Fibroblast of skin of left quadriceps (primary cell): ENCODE measurements at places on chromosomes 6 and 20.

GRCh38 chr6:563863-564262 is 93.0 kb downstream of the HUS1B start:
- DNase-seq, result no peak

GRCh38 chr20:44958276-44958675 is 1.9 kb downstream of the TOMM34 start:
- no peak for DNase-seq

DNA sequence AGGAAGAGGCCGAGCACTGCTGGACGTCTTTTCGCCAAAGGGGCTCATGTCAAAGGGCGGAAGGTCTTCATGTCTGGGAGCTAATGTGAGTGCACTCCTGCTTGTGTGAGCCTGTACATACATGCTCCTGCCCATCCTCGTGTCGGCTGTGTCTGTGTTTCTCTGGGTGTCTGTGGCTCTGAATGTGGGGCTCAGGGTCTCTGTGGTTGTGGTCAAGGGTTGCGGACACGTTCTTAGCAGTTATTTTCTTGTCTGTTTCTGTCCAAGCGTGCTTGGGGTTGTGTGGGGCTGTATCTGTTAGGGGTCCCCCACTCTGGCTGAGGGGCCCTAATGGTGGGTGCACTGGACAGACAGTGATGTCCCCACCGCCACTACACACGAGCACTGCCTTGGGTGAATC is 2.9 kb downstream of the AVP start:
- DNase-seq, result no peak

- no peak for DNase-seq
Measured at GRCh38 chr6:134622382-134623173, 304.7 kb upstream of the SGK1 start.

DNA sequence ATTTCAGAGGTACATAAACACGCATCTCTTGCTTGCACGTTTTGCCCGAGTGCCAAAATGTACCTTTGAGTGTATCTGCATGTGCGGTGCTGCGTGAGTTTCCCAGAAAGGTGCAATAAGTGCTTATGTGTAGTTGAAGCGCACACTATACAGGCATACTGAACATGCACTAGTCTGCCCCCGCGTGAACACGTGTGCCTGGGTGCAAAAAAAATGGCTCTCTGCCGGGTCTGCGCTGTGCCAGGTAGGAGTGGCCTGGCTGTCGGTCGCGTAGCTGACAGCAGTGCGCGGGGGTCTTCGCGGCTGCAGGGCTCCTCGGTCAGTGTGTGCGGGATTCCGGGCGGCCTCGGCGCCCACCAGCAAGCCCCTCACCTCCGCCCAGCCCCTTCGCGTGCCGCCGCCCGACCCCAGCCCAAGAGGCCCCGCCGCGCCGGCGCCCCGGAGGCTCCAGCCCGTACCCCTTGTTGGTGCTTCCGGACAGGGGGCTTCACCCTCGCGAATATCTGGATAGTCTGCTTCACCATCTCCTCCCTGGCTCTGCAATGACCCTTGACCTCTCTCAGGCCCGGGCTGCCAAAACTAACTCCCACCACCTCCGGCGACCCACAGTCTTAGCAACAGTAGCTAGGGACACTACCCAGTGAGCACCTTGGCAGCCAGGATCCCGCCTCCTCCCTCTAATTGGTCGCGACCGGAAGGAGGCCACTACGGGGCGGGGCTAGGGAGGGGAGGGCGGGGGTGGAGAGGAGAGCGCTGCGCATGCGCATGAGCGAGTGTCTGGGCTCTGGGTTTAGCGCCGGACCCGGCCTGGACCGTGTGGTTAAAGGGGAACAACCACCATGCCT is at the start of gene KIF6:
Gene KIF6, minus strand, starts transcription at position 622 of the 845 bp plus-strand sequence. Its CDS starts 98 bp downstream, at position 524.
- DNase-seq, result peak; percentile 76

DNA sequence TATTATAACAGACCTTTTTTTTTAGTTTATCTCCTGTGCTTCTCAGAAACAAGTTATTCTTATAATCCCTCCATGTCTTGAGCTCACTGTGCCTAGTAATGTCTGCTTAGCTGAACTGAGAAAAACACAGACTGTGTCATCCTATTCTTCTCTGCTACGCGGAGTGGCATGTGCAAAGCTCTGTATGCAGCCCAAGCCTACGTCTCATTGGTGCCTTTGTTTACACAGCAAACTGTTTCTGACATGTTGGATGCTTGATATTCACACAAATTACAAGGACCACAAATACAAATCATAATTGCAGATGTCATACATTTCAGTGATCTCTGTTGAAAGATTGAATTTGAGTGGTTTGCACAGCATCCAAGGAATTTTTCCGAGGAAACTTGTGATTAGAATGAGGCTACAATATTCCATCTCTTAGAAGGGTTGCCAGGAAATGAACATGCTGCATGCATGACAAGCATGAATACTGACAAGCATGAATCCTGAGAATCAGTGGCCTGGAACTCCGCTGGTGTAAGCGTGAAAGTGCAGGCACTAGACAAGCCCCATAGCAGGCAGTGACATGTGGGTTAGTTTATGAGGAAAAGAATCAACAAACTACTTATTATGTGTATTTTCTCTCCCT is 128.4 kb upstream of the SGK1 start:
- peak; percentile 75 for DNase-seq

- DNase-seq, result peak; percentile 17
Measured at GRCh38 chr6:34055223-34055933, 90.5 kb downstream of the GRM4 start.

DNA sequence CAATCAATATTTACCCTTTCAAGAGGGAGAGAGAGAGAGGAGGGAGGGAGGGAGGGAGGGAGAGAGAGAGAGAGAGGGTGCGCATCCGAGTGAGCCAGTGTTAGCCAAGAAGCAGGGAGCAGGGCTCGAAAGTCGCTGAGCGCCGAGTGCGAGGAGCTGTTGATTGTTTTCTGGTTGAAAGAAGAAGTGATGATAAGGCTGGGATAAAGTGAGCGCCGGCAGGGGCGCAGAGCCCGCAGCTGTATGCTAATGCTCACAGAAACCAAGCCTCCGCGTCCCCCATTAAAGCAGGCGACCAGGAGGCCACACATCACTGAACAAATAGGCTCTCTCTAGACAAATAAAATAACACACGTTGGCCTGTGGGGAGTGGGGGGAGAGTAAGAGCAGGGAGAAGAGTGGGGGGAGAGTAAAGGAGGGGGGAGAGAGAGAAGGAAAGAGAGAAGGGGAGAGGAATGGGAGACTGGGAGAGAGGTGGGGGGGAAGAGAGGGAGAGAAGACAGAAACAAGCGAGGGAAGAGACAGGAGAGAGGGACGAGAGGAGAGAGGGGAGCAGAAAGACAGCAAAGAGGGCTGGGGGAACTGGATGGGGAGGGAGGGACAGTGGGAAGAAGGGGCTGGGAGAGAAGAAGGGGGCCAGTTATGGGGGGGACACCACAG is 5.0 kb upstream of the INSM1 start:
- no peak for DNase-seq

DNA sequence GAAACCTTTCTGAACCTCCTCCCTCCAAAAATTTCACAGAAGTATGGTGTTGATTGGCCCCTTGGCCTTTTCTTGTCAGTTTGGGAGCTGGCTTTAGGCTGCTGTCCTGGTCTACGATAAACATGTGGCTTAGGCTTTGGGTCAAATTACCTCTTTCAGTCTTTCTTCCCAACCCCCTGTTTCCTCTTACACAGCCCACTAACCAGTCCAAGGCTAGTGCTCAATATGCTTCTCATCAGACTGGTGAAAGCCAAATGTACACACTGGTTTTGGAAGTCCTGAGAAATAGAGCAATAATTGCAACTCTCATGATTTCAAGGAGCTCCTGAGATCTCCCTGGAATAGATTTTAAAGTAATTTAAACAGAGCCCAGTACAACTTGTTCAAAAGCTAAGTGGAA is 933.7 kb upstream of the GJE1 start:
- peak; percentile 63 for DNase-seq

DNA sequence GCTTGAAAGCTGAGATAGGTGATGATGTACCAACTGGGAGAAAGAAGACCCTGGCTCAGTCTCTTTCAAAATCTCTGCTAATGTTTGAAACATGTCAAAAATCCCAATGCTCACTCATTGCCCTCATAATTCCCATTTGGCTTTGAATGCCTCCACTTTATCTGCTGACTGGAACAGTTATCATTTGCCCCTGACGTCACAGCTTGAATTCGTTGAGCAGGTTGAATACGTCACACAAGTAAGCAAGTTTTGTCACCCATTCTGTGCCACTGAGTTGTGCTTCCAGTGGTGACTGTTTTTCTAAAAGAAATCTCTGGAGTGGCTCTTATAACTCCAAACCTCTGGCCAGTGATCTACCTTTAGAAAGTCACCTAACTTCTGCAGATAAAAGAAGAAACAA is 991.4 kb downstream of the EYS start:
- no peak for DNase-seq

- DNase-seq, result no peak
Measured at GRCh38 chr20:55784036-55784435, 221.3 kb downstream of the CBLN4 start.

GRCh38 chr6:117494283-117494682 is 11.8 kb downstream of the DCBLD1 start:
- no peak for DNase-seq

- DNase-seq, result no peak
Measured at GRCh38 chr6:19083801-19084200, 696.7 kb downstream of the RNF144B start.

DNA sequence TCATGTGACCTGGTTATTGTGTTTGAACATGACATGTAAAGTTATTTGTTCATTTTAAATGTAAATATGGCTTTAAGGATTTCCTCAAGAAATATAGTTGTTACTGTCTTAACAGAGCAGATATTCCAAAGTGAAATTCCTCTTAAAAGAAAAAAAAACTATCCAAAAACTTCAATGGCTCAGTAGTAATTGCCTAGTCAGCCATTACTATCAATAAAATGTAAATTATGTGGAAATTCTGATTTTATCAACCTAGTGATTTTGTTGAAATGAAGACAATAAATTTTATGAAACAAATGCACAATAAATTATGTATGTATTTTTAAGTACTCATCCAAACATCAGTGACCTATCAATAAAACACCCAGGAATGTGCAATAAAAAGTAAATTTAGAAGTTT is 463.3 kb downstream of the TENT5A start:
- DNase-seq, result no peak

- no peak for DNase-seq
Measured at GRCh38 chr6:143000811-143001210, 55.8 kb upstream of the HIVEP2 start.

DNA sequence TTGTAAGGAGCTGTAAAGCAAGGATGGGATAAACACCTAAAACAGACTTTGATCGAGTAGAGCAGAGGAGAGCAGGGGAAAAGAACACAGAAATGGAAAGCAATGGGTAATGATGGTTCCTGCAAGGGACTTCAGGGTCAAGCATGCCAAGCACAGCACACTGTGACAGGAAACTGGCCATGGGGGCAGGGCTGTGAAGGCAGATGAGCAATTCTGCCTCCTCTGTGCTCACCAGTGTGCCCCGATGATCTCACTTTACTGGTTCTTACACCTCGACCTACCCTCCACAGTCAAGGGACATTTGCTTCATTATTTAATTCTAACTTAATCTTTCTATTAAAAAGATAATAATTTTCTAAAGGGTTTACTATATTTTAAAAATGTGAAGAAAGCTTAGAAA is 21.6 kb upstream of the MYB start:
- no peak for DNase-seq

- DNase-seq, result no peak
Measured at GRCh38 chr6:117496383-117496990, 14.0 kb downstream of the DCBLD1 start.

DNA sequence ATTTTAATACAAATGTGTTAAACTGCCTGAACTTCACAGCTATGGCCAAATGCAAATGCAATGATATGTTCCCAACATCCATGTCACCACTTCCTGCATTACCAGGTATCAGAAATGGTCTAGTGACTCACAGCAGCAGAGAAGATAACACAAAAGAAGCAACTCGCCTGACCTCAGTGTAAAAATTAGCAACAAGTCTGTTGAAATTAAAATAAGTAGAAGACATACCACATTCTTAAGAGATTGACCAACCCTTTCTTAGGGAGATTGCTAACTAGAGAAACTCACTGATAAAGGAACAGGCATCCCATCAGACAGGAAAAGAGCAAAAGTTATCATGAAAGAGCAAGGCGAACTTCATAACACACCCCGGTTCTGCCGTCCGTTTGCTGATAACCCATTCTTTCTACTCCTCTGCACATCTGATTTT is 45.1 kb downstream of the RNASET2 start:
- no peak for DNase-seq

- no peak for DNase-seq
Measured at GRCh38 chr6:90139272-90139817, 157.3 kb downstream of the BACH2 start.

DNA sequence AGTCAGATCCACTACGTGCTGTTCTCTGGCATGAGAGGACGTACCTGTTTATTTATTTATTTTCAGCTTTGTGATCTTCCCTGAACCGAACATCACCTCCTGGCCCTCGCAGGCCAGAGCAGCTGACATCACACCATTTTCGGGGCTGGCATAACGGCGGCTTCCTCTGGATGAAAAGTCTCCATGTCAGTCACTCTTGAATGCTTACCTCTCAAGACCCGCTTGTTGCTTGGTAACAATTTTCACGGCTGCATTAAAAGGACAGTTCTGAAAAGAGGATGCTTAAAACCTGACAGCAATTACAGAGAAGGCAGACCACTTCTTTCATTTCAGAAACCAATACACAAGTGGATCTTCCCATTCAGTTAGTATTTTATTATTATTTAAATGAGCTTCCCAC is 159.8 kb upstream of the CDH4 start:
- no peak for DNase-seq

GRCh38 chr6:3631877-3632276 is 119.6 kb downstream of the PXDC1 start:
- DNase-seq, result no peak

DNA sequence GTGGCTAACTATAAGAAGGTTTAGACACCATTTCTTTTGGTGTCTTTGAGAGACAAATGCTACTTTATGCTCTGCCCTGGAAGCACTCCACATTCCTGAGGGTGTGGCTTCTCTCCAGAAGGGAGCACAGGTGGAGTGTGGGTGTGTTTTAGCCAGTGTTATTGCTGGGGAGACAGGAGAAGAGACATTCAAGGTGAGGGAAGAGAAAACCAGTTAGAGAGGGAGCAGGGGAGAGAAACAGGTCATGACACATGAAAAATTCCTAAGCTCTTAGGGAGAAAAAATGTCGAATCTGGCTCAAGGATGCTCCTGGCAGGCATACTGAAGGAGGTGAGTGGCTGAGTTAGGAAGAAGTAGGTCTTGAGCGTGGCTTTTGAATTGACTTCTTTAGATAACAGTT is 292.8 kb downstream of the CLIC5 start:
- DNase-seq, result no peak

GRCh38 chr6:56025795-56026194 is 150.4 kb upstream of the BMP5 start:
- no peak for DNase-seq

DNA sequence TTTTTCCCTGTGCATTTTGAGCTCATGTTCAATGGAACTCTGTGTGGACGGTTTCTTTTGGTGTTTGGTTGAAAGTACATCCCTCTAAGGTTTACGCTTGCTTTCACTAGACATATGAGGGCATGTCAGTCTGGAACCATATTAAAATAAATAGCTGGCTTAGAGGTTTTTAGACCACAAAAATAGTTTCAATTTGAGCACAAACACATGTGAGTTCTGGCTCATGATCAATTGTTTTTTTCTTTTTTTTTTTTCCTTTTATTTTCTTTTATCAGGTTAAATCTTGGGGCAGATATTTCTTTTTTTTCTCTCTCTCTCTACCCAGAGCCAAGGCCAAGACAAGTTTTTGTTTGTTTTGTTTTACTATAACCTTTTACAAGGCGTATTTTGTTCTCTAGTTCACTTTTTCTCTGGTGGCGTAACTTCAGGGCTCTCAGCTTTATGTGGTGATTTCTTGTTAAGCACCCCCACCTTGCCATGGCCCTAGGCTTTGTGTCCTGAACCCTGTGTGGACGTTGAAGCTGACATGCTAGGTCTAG is 92.9 kb downstream of the SHLD1 start:
- no peak for DNase-seq

GRCh38 chr6:22078802-22079545 is 217.9 kb downstream of the PRL start:
- DNase-seq, result no peak
